ENCODE measurements at places on chromosomes 3 and 15.
A peak's percentile ranks its signal among the peaks of the same experiment; 100 is the strongest.

GRCh38 chr15:43196760-43197548 lies 11.8 kb downstream of the CCNDBP1 start:
- no peak for DNase-seq

DNA sequence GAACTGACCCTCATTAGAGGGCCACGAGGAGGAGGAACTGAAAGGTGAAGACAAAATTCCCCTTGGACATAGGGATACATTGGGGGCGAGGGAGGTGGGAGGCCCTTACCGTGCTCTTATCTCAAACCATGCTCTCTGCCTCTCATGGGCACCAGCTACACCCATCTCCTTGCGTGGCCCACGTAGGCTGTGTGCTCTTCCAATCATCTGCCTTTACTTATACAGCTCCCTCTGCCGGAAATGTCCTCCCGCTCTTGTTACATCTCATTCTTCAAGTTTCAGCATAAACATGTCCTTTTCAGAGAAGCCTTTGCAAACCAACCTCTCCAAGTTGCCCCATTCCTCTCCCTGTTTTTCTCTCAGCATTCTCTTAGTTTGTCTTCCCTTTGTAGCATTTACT lies 307.8 kb upstream of the PROK2 start:
- DNase-seq = no peak

GRCh38 chr15:68365770-68366169 lies 66.2 kb downstream of the ITGA11 start:
- DNase-seq = no peak

- DNase-seq = no peak
Measured at GRCh38 chr3:143697975-143698374, 150.3 kb downstream of the SLC9A9 start.

DNA sequence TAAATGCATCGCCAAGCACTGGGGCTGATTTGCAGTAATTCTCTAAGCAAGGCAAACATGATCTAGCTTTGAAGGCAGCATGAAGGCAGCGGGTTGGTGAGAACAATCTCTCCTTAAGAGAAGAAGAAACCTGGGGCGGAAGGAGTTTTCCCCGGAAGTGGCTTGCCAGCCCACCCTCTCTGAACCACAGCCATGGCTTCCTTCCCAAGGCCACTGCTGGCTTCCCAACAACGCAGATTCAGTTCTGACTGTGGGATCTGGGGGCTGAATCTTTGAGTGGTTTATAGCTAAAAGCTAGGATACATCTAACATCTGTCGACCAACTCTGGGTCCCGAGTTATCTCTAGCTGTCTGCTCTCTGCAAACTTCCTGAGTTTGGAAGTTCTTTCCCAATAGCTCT lies 4.3 kb upstream of the CPN2 start:
- no peak for DNase-seq

GRCh38 chr15:60328852-60329443 lies 68.8 kb downstream of the ANXA2 start:
- DNase-seq = peak; percentile 5

GRCh38 chr3:197424674-197425484 lies 126.5 kb upstream of the DLG1 start:
- DNase-seq = no peak

DNA sequence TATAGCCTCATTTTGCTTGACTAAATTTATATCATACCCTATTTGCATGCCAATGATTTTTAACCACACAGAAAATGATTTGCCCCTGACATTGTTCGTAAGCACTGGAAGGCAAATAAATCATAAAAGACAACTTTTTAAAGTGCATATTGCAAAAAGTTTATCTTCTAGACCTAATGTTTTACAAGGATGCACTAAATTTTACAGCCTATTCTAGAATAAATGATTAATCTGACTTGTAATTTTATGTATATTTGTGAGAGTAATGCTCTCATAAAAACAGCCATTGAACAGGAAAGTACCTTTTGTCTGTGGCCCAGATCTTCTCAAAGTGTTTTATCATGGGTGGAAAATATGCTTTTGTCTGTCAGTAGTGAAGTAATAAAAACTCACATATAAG lies 546.6 kb downstream of the EPHA3 start:
- no peak for DNase-seq

DNA sequence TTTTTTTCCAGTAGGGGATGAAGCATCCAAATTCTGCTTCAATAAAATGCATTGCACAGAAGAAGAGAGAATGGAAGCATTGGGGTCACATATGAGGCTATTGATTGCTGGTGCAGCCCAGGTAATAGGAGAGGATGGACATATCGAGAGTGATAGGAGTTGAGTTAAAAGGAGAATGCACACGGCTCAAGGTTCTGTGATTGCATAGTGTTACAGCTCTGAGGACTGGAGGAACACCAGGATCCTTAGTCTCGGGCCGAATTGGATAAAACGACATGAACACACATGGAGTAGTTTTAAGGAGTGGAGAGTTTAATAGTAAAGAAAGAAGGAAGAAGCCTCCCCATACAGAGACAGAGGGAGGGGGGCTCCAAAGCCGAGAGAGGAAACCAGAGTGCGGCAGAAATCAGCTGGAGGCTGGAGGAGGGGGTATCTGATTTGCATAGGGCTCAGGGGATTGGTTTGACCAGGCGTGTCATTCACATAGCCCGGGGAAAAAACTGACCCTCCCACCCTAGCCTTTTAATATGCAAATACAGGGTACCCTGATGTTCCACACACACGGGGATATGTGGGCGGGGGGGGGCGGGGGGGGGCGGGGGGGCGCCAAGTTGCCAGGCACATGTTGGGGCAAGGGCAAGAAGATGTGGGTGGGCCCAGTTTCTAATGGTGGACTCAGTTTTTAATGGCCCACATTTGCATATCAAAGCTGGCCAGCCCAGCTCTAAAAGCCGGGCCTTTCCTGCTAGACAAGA lies 156.9 kb downstream of the AGBL1 start:
- no peak for DNase-seq

GRCh38 chr3:116340680-116341216 lies 104.5 kb downstream of the LSAMP start:
- DNase-seq = no peak

DNA sequence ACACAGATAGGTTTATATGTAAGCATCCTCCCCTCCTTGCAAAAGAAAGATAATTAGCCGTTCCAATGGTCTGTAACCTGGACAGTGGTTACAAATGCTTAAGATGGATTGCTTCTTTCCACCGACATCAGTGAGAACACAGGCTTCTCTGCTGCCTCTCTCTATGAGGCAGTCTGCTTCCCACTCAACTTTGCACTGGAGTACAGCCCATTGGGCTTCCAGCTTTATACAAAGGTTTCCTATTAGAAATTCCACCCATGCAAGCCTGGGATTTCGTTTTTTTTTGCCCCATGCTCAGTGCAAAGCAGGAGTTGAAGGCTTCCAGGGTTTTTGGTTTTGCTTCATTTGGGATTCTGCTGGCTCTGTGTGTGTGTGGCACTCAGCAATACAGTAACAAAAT lies 47.3 kb upstream of the C3orf22 start:
- no peak for DNase-seq

- no peak for DNase-seq
Measured at GRCh38 chr3:188604651-188605050, 450.7 kb downstream of the LPP start.

- no peak for DNase-seq
Measured at GRCh38 chr3:106725566-106725965, 651.7 kb upstream of the CCDC54 start.

GRCh38 chr3:16309558-16309957 lies 44.5 kb downstream of the OXNAD1 start:
- no peak for DNase-seq

DNA sequence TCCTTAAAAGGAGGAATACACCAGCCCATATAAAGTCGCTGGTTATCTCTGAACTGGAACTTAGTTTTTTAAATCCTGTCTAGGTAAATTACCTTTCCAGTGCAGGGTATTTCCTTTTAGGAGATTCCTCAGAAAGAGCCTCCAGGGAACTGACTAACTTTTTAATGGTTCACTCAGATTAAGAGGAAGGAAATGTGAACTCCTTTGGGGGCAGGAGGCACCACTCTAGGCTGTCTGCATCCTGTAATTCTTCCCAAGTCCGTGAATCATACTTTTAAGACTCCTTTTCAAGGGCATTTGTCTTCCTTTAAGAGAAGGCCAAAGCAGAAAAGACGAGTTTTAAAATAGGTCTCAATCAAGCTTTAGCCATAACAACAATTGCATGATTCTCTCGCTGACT lies 871.2 kb upstream of the NR2F2 start:
- DNase-seq = no peak

- DNase-seq = no peak
Measured at GRCh38 chr15:94864600-94864999, 633.2 kb downstream of the MCTP2 start.

DNA sequence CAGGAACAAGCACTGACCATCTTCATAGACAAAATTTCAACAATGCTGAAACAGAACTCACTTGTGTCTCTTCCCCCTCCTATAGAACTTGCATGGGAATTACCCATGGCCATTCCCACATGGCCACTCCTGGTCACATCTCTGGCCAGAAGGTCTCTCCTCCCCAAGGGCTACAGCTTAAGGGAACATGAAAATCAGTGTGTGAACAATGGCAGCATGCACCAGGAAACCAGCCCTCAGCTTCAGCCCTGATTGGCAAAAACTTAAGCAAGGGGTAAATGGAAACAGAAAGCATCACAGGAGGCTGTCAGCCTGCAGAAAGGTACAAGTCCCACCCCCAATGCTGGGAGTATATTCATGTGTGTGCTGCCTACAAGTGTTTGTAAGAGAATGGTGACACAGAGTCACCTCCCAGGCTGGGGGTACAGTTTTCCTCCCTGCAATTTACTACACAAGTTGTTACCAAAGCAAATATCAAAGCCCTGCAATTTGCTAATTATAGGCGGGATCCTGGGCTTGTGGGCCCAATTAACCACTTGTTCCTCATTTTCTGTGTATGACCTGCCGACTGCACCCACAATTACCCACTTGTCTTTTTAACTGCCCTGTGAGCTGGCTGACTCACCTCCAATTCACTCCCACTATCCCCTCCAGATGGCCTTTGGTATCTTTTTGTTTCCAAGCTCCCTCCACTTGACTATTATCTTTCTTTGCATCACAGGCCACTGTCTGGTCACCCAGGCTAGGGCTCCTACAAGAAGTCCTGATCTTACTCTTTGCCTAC lies 84.4 kb upstream of the HES1 start:
- no peak for DNase-seq

DNA sequence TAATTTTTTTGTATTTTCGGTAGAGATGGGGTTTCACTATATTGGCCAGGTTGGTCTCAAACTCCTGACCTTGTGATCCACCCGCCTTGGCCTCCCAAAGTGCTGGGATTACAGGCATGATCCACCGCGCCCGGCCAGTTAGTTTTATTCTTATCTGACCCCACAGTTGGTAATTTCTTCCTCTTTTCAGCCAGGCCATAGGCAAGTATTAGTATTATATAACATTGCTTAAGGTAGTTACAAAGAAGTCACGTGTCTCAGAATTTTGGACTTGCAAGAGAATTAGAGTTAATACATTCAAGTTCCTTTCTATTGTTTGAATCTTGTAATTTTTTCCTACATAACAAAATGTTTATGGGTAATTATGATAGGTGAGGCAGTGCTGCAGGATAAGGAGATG lies 334.8 kb downstream of the LPP start:
- DNase-seq = no peak

DNA sequence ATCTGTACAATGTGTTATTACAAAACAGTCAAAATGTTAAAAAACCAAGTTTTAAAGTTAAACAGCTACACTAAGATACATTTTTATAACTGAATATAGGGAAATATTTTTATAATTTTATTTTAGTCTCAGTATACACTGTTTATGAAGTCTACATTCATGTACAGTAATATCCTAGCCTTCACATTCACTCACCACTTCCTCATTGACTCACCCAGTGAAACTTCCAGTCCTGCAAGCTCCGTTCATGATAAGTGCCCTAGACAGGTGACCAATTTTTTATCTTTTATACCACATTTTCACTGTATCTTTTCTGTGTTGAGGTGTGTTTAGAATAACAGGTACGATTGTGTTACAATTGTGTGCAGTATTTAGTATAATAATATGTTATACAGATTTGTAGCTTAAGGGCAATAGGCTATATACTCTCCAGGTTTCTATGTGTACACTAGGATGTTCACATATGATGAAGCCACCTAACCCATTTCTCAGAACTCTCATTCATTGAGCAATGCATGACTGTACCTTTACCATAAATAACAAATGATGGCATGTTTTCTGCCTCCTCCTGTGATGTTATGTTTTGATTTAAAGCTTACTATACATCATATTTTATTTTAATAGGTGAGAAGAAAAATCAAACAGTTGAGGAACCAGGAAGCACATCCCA lies 388.4 kb upstream of the NDN start:
- no peak for DNase-seq

- DNase-seq = no peak
Measured at GRCh38 chr3:131630097-131630496, 127.3 kb upstream of the MRPL3 start.

DNA sequence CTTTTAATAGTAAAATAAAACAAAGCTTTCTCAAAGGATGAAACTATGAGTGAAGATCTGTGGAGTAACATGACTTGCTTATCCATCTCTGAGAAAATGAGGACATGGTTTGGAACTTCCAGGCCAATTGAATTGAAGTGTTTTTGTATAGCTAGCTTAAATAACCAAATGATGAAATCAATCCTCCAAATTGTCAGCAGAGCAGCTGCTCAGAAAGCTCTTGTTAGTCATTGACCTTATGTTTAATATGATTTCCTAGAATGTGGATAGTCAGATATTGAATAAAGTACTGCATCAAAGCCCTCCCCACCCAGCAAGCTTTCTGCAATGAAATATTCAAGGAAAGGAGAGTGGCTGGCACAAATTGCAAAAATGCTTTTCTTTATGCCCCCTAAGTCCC lies 437.2 kb downstream of the MFSD1 start:
- no peak for DNase-seq

GRCh38 chr3:414063-414462 lies 217.5 kb downstream of the CHL1 start:
- DNase-seq = no peak

GRCh38 chr3:167502401-167502800 lies 28.6 kb upstream of the SERPINI2 start:
- no peak for DNase-seq

- DNase-seq = no peak
Measured at GRCh38 chr15:46251903-46252302, 617.1 kb downstream of the SQOR start.
